G401 (cell line): ENCODE measurements at places on chromosomes 2 and 18. TPM values are rescaled to one million over a fixed set of nuclear protein-coding genes. Genes with fewer than 3 reads are reported as not detected.

- no peak for DNase-seq
Observed at GRCh38 chr2:10771786-10772185, 40.8 kb downstream of the PDIA6 start.

The FBXO41 gene
- 3.6 and 11.1 TPM in 2 replicates for total RNA-seq

DNA sequence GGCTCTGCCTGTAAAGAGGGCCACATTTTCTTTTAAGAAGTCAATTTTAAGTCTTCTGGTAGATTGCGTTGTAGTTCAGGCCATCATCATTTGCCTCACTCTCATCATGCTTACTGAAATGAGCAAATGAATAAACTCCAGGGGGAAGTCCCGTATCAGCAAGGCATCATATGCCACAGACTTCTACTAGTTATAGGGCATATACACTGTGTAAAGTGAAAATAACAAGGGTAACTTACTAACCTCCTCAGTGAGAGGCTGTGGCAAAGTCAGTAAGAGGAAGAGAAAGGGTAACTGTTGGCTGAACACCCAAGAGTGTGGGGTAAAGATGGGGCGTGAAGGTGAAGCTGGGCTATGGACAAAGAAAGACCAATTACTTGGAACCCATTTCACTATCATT lies 456.2 kb downstream of the SPAG16 start:
- DNase-seq, result no peak

- DNase-seq, result no peak
Observed at GRCh38 chr2:117519721-117520120, 294.8 kb upstream of the DDX18 start.

GRCh38 chr18:75863696-75864095 lies 436.2 kb upstream of the SMIM21 start:
- no peak for DNase-seq

The MAL gene
- total RNA-seq, result not detected in 2 replicates

DNA sequence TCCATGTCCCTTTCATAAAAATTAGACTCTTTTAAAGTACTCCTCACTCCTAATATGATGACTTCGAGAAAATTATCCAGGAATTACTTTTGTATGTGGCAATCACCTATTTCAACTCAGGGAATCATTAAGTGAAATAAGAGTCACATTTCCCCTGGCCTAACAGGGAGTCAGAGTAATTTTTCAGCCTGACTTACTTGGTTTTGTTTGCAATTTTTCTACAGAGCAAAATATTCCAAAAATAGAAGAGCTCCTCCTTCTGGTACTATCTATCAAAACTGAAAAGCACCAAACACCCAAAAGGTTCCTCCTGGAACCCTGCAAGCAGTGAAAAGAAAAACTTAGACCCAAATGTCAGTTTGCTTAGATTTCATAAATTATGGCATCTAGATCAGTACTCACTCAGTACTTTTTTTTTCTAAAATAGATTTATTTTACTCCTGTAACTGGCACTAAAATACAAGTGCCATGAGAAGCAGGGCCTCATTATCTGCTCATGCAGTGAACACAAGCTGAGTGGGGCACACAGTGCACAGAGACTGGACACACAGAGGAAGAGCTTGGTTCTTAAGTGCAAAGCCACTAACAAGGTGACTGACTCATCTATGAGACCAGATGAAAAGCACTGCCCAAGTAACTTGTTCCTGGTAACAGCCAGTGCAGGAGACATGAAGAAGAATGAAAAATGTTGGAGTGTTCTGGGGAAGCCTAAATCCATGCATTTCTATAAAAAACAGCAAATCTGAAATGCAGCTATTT lies 28.7 kb downstream of the ACAA2 start:
- peak; percentile 16 for DNase-seq

GRCh38 chr18:11661430-11661829 lies 27.6 kb upstream of the GNAL start:
- no peak for DNase-seq

DNA sequence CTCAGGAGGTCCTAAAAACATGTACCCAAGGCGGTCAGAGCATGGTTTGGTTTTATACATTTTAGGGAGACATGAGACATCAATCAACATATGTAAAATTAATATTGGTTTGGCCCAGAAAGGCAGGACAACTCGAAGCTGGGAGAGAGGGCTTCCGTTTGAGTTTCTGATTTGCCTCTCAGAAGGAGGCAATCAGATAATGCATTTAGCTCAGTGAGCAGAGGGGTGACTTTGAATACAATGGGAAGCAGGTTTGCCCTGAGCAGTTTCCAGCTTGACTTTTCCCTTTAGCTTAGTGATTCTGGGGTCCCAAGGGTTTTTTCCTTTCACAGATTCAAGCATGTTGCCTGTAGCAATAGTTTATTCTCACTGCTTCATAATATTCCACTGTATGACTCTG lies 12.6 kb downstream of the SPOPL start:
- DNase-seq, result no peak

DNA sequence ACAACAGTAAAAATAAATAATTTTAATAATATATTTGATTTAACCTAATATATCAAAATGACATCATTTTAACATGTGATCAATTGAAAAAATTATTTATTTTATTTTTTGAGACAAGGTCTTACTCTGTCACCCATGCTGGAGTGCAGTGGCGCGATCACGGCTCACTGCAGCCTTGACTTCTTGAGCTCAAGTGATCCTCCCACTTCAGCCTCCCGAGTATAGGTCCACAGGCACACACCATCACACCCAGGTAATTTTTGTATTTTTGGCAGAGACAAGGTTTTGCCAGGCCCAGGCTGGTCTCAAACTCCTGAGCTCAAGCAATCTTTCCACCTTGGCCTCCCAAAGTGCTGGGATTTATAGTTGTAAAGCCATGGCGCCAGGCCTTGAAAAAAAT lies 126.7 kb upstream of the COPS8 start:
- DNase-seq, result no peak

The SYT4 gene
- total RNA-seq, result not detected in 2 replicates

The TXNDC2 gene
- total RNA-seq, result 0.06 TPM in 1 of 2 replicates, not detected in the other

GRCh38 chr2:63424329-63425078 lies 163.8 kb downstream of the WDPCP start:
- DNase-seq, result peak; percentile 4

DNA sequence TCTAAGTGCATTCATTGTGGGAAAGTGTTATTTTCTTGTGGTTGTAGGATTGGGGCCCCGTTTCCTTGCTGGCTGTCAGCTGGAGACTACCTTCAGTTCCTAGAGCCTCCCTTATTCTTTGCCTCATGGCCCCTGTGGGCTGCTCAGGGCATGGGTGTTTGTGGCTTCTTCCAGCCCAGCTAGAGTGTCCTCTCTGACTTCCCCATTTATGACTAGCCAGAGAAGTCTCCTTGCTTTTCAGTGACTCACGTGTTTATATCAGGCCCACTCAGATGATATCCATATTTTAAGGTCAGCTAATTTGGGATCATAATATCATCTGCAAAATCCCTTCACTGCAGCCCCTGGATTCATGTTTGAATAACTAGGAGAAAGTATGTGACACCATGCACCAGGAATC lies 62.8 kb downstream of the DTNA start:
- no peak for DNase-seq

- no peak for DNase-seq
Observed at GRCh38 chr2:145203891-145204290, 684.0 kb upstream of the ZEB2 start.

The RGPD4 gene
- 0.03 TPM in 1 of 2 replicates, not detected in the other for total RNA-seq

The CDK5R2 gene
- 0.51 and 2.2 TPM in 2 replicates for total RNA-seq

DNA sequence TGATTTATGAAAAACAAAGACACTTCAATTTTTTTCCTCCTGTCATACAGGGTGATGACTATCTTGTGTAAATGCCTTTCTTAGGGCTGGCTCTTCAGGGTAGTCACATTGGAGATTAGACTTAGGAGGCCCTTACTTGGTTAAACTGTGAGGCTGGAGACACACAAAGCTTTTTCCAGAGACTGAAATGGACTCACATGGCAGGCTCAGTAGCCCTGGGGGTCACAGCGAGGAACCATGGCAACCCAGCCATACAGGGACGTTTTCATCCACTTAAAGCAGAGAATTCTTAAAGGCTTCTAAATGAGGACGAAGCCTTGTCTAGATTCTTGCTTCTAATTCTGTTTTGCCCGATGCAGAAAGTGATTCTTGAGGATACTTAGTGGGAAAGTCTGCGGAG lies 57.3 kb upstream of the ZDBF2 start:
- DNase-seq, result no peak

DNA sequence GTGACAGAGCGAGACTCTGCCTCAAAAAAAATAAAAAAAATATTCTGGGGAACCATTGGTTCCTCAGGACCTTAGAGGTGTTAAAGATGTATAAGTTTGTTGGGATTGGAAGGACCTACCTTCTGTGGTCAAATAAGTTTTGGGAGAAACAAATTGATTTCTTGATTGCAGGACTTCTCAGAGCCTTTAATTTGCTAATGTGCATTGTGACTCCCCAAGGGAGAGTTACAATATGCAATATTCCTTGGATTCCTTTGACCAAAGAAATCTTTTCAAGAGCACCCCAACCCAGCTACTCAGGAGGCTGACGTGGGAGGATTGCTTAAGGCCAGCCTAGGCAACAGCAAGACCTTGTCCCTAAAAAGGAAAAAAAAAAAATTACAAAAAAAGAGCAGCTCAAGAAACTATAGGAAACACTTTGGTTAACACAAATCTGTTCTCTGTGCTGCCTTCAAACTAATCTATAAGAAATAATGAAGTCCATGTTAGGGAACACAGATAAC lies 6.5 kb downstream of the NAGK start:
- DNase-seq, result no peak

The ADNP2 gene
- 25.1 and 27.3 TPM in 2 replicates for total RNA-seq

The HOXD12 gene
- total RNA-seq, result not detected in 2 replicates

DNA sequence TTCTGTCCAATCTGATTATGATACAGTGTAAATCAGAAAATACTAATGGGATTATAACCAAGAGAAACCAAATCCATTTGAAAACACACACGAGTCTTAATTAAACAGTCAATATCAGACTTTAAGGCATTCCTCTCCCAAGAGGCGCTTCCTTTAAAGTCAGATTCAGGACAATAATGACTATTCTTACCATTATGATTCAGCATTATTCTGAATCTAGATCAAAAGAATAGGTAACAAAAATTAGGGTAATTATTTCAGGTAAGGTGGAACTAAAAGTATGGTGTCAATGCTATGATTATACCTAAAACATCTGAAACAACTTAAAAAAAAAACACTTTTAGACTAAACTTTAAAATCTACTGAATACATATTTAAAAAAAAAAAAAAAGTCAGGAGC lies 12.3 kb downstream of the PSME4 start:
- DNase-seq, result no peak

GRCh38 chr2:60453872-60454271 lies 99.6 kb downstream of the BCL11A start:
- DNase-seq, result no peak

GRCh38 chr2:18903750-18904149 lies 314.4 kb upstream of the NT5C1B start:
- DNase-seq, result no peak

- DNase-seq, result no peak
Observed at GRCh38 chr2:239897596-239898235, 127.4 kb downstream of the NDUFA10 start.

- peak; percentile 64 for DNase-seq
Observed at GRCh38 chr2:137947728-137948336, 16.4 kb upstream of the HNMT start.

The ATOH8 gene
- total RNA-seq, result 18.9 and 25.8 TPM in 2 replicates

- DNase-seq, result no peak
Observed at GRCh38 chr2:98534761-98535160, 73.6 kb downstream of the COA5 start.

- DNase-seq, result no peak
Observed at GRCh38 chr2:143717536-143718168, 588.4 kb downstream of the ARHGAP15 start.

- DNase-seq, result no peak
Observed at GRCh38 chr2:28280619-28281018, 112.0 kb upstream of the FOSL2 start.

- no peak for DNase-seq
Observed at GRCh38 chr18:73201940-73202339, 334.2 kb upstream of the NETO1 start.

The NEB gene
- 0.27 TPM in 1 of 2 replicates, not detected in the other for total RNA-seq
